ENCODE measurements at places on chromosomes 5 and 9.

- no peak for DNase-seq
These were observed 41.8 kb downstream of the MAST4 start for GRCh38 chr5:66637994-66638393.

GRCh38 chr9:19799784-19800183 is 10.9 kb upstream of the SLC24A2 start:
- no peak for DNase-seq

GRCh38 chr9:69104830-69105527 is 69.1 kb upstream of the TJP2 start:
- no peak for DNase-seq

GRCh38 chr9:78778861-78779374 is 482.0 kb downstream of the PSAT1 start:
- no peak for DNase-seq

- no peak for DNase-seq
These were observed 42.5 kb downstream of the SAXO1 start for GRCh38 chr9:18990494-18990893.

DNA sequence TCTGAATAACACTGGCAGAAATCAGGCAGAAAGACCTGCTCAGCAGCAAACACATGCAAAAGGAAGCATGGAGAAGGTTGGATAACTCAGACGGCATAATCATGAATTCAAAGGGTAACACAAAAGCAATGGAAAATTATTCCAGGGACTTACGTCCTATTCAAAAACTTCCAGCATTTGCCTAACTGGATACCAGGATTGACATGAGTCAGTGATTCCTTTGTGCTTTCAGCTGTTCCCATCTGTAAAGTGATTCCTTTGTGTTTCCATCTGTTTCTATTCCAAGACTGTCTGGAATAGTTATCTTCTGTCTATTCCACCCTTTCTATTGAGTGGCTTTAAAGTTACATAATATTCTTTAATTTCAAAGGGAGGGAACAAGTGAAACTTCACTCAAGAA is 1361.7 kb upstream of the CDH9 start:
- DNase-seq, result no peak

GRCh38 chr5:42270771-42271170 is 152.5 kb upstream of the GHR start:
- DNase-seq, result no peak

GRCh38 chr5:142453932-142454331 is 129.1 kb upstream of the SPRY4 start:
- DNase-seq, result no peak

- DNase-seq, result no peak
These were observed 3.1 kb upstream of the ENTPD8 start for GRCh38 chr9:137444106-137444790.

DNA sequence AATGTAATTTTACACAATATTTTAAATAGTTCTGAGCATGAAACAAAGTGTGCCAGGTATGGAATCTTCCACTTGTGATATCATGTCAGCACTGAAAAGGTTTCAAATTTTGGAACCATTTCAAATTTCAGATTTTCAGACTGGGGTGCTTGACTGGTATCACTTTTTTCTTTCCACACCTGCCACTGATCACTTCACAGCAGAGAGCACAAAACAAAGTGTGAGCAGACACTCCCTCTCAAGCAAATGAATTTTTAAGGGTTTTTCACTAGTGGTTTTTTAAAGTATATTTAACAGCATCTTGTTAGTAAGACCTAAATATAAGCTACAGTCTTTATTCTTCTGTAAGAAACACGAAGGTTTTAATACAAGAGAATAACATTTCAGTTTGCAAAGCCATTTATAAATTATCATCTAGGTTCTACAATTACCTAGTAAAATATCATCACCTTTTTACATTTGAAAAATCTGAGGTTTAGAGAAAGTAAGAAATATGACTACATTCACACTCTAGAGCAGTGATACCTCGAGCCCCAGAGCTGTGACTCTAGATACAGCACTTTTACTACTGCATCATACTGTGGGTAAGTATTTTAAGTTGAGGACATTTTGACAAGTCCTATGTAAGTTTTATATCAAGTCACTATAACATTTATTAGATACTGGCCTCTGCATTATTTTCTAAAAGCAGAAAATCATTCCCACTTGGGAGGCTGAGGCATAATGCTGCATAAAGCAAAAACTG is 14.6 kb downstream of the GOLPH3 start:
- DNase-seq, result no peak

GRCh38 chr5:97225222-97225621 is 42.2 kb upstream of the RIOK2 start:
- DNase-seq, result no peak

GRCh38 chr5:142618130-142618523 is 67.8 kb downstream of the FGF1 start:
- no peak for DNase-seq

DNA sequence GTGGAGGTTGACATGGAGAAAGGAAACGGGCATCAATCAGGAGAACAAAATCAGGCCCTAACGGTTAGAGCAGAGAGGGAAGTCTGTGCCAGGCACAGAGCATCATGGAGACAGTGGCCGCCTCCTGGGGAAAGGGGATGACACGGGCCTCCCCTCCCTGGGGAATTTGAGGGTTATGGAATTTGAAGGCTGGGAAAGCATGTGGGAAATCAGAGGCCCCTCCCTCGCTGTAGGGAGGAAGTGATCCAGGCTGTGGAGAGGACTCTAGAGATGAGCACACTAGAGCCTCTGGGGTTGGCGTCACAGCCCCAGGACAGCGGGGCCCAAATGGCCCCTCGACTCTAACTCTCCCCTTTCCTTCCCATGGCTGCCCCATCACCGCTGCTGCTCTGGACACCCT is 36.7 kb downstream of the PROP1 start:
- DNase-seq, result no peak

GRCh38 chr5:172696171-172696849 is 55.2 kb downstream of the NEURL1B start:
- DNase-seq, result no peak
